ENCODE measurements at places on chromosomes 7 and 10.

DNA sequence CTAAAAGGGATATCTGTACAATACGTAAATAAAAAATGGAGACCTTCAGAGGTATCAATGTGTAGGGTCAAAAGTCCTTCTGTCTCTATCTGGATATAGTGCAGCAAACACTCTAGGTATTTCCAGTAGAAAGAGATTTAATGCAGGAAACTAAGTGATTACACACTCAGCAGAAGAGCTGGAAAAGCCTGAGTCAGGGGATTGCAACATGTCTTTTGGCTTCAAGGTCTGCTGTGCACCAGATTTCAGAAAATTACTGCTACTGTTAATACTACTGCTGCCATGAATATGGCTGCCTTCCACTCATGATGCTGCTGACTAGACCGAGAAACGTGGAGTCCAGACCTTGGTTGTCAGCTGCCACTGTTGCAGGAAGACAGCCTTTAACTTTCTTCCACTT is 94.9 kb upstream of the DLX6 start:
- DNase-seq, result no peak

- DNase-seq, result no peak
These were observed 114.0 kb downstream of the ST7 start for GRCh38 chr7:117067340-117067739.

DNA sequence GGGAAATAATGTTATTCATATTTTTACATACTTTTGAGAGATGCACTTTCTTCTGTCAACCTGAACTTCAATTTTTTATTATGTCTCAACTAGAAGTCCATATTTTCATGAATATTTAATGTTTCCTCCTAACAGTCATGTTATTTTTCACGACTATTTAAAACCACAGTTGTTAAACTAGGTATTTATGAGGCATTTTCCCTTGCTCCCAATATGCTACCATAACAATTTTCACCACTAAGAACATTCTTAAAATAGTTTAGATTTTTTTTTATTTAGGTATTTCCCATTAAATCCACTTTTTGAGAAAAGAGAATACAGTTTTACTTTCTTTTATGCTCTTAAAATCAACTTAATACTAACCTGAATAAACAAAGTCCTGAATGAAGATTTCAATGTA is 89.4 kb downstream of the JAZF1 start:
- DNase-seq, result no peak

GRCh38 chr7:87154166-87154565 is 1.9 kb downstream of the DMTF1 start:
- DNase-seq, result no peak

- DNase-seq, result no peak
These were observed 49.5 kb upstream of the PRSS58 start for GRCh38 chr7:142307246-142307900.

GRCh38 chr10:125629758-125630376 is 53.1 kb downstream of the TEX36 start:
- no peak for DNase-seq

DNA sequence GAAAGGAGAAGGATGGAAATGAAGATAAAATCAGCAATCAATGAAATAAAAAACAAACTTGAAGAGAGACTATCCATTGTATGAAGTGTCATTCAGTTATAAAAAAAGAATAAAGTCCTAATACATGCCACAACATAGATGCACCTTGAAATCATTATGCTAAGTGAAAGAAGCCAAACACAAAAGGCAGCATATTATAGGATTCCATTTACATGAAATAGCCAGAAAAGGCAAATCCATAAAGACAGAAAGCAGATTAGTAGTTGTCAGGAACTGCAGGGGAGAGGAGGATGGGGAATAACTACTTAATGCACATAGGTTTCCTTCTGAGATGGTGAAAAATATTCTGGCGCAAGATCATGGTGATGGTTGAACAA is 6.6 kb upstream of the PON1 start:
- no peak for DNase-seq

DNA sequence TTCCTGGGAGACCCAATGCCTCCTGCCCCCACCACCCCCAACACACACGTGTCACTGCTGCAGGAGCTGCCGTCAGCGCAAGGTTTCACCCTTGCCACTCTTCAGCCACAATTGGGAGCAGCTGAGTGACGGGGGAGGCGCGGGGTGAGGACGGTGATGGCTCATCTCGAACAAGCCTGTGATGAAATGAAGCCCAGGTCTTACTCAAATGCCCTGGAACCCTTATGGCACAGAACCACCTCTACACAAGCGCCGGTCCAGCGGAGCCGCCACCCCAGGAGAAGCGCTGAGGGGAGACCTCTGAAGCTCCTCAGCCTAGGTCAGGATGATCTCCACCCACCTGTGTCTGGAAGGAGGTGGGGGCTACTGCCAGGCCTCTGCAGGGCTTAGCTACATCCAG is 25.7 kb downstream of the PDIA4 start:
- no peak for DNase-seq

DNA sequence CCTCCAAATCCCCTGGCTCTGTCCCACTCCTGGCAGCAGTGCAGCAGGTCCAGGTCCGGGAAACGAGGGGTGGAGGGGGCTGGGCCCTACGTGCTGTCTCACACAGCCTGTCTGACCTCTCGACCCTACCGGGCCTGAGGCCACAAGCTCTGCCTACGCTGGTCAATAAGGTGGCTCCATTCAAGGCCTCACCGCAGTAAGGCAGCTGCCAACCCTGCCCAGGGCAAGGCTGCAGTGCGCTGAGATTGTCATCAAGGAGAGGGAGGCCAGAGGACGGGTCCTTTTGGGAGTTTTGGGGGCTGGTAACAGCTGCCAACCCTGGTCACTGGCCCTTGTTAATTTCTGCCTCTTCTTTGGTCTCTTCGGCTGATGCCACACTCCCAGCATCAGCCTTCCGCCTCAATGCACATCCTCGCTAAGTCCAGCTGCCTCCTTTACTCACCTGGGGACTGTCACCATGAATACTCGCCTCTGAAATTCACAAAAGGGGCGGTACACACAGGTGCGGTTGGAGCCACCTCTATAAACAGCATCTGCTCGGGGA is 3.5 kb downstream of the EPO start:
- DNase-seq, result no peak

- no peak for DNase-seq
These were observed 151.5 kb downstream of the ANK3 start for GRCh38 chr10:60237977-60238758.

DNA sequence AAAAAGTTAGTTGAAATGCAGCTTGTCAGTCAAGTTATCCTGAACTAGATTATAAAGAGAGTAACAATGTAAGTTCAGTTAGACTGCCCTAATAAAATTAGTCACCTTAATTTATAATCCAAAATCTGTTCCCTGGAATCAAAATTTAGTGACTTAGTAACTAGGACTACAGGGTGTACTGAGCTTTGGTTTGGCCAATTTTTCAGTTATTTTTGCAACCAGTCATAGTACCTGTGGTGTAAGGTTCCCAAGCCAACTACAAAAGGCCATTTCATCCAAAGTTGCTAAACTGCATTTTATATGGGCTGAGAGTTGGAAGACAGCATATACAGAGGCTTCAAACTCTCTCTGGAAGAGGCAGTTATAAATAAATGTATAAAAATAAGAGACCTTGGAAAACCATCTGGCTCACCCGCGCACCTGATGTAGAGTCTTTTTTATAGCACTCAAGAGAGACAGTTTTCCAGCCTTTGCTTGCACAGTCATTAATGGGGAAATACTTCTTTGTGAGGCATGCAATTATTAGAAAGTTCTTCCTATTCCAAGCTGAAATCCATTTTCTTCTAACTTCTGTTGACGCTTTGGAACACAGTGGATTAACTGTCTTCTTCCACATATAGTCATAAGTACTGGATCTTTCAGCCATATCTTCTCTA is 59.2 kb downstream of the PUS7 start:
- no peak for DNase-seq

DNA sequence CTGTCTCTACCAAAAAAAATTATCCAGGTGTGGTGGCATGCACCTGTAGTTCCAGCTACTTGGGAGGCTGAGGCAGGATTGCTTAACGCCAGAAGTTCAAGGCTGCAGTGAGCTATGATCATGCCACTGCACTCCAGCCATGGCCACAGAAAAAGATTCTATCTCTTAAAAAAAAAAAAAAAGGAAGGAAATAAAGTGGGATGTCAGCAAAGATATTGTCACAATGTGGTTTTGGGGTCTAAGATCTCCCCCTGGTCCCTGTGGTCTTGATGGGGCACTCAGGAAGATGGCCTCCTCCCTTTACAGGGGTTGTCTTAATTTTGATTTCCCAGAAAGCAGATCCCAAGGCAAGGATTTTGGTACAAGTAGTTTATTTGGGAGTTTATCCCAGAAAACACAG is 7.4 kb upstream of the KAZALD1 start:
- DNase-seq, result no peak

- DNase-seq, result no peak
These were observed 107.1 kb upstream of the ITGB1 start for GRCh38 chr10:33065111-33065510.

DNA sequence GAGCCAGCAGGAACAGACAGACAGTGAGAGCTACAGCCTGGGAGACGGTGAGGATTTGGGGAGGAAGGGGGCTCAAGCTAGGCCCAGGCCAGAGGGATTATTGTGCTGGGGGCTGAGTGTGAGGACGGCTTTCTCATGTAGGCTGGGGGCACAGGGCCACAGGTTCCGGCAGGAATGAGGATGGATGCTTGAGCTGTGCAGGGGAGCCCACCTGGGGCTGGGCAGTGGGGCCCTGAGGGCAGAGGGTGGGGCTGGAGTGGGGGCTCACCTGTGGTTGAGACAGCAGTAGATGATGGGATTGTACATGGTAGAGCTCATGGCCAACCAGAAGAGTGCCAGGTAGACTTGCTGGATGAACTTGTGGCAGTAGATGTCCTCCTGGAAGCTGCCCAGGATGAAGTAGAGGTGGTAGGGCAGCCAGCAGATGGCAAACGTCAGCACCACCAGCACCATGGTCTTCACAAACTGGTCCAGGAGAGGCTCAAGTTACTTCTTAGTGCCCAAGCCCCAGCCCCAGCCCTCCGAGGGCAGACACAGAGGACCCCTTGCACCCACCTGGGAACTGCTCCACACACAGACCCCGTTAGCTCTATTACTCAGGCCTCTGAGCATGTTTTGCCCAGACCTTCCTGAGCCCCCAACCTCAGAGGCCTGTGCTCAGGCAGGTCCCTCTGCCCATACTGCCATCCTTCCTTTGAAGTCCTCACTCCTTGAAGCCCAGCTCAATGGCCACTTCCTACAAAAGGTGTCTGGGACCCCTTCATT is 9.7 kb downstream of the TACR2 start:
- DNase-seq, result no peak

DNA sequence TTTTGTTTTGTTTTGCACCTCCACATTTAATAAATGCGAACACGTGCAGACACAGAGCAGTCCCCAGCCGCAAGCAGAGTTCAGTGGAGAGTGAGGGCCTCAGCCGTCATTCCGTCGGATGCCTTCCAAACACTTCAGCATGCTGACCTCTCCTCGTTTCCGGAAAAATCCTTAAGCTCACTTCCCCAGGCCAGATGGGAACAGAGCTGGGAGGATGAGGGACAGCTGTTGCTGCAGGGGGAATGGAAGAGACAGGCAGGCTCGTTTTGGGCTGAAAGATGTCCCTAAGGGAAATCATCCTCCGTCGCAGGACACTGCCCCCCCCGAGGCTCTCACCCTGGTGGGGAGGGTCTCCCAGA is 17.2 kb upstream of the FGFR2 start:
- DNase-seq, result no peak

DNA sequence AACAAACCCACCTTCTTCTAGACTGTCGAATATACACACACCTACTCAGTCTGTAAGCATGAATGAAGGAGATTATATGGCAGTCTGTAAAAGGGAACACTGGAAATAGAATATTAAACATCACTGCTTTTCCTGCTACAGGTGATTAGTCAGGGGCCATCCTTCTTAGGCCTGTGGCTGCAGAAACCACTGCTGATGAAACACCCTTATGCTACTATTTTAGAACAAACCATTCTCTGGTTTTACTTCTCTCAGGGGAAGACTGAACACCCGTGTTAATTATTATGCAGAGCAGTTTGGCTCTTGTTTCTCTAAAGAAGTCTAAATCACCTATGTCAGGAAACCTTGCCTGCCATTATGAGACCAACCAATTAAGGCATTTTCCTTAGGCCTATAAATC is 351.1 kb upstream of the KLF6 start:
- DNase-seq, result no peak

DNA sequence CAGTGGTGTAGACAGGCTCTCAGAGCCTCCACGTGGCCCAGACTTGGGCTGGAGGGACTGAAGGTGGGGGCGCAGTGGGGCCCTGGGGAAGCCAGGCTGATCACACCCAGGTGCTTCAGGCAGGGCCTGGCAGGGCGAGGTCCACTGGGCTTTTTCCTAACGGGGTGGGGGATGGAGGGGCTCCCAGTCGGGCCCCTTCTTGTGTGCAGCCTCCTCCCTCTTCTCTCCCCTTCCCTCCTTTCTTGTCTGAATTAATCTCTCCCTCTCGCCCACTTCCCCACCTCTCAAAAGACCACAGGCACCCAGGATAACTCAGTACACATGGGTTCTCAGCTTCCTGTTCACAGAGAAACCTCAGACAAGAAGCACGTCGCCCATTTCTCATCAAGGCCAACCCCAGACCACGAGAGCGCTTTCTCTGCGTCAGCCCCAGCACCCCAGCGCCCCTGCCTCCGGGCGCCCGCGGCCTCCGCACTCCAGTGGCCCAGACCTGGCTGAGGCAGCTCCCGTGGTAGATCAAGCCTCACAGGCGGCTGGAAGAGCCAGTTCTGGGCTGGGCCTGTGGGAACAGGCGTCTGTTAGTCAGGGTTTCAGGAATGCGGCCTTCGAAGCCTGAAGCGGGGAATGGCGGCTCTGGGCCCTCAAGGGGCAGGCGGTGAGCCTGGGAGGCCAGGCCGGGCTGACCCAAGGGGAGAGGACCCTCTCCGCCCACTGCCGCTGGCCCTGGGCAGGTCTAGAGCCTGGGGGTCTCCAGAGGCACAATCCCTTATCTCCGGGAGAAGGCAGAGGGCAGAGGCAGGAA is 50.6 kb downstream of the PWWP2B start:
- DNase-seq, result peak; percentile 75

DNA sequence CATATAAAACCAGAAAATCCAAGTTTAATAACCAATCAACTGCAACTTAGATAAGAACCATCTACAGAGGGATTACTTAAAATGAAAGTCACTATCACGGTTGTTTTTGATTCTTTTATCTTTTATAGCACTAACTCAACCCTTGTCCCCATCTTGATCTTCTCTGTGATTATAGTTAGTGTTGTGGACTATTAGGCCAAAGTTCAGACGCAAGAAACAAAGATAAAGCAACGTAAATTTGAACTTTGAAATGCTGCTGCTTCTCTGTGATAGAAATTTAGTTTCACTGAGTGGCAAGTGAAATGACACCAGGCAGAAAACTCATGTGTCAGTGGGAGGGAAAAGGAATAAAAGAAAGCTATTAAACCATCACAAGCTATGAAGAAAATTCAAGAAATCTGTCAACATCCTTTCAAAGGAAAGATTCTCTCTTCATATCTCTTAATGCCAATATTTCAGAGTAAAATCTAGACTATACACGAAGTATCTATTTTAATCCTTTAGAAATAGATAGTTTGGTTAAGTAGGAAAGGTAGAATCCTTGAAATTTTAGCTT is 71.8 kb upstream of the MALRD1 start:
- no peak for DNase-seq

- no peak for DNase-seq
These were observed 154.3 kb downstream of the ZNF365 start for GRCh38 chr10:62528441-62528840.

GRCh38 chr10:130869179-130869841 is 442.2 kb downstream of the TCERG1L start:
- DNase-seq, result no peak
